ENCODE measurements at places on chromosomes 12 and 14. TPM values are rescaled to one million over a fixed set of nuclear protein-coding genes. Genes with fewer than 3 reads are reported as not detected.

Gene AKAP3
- total RNA-seq = 7.6 TPM

Gene BEST3
- 0.14 TPM for total RNA-seq

Gene KCNMB4
- total RNA-seq = 3.9 TPM

Gene SERPINA9
- total RNA-seq = not detected

Gene FAIM2
- total RNA-seq = 0.14 TPM

Gene OR10AD1
- not detected for total RNA-seq

Gene NOP9
- 33.9 TPM for total RNA-seq

Gene C14orf132
- 29.2 TPM for total RNA-seq

Gene CCDC92
- total RNA-seq = 22.9 TPM

DNA sequence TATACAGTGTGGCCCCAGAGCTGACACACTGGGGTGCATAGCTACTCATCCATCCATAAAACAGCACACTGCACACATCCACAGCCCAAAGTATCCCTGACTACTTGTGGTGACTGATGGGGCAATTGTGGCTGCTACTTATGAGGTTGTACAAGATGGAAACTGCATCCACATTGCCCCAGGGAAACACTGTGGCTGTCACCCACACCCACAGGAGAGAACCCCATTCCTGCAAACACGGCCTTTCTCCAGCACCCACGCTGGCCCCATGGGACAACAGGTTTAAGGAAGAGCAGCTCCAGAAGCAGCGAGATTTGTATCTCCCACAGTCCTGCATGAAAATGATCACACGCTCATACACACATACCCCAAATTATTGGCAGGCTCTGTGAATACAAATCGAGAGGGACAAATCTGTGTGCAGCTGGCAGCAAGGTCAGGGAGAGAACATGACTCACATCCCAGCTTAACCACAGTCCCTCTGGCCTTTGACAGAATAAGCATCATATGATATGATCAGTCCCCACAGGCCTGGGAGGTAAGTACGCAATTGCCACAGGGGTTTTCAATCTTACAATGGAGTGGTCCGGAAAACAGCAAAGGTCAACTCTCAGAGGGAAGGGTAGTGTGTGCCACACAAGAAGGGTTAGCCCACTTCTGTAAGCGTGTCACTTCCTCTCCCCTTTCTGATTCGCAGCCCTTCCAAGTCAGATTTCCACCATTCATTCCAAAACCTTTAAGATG is 61.9 kb downstream of the ESR2 start:
- no peak for DNase-seq

DNA sequence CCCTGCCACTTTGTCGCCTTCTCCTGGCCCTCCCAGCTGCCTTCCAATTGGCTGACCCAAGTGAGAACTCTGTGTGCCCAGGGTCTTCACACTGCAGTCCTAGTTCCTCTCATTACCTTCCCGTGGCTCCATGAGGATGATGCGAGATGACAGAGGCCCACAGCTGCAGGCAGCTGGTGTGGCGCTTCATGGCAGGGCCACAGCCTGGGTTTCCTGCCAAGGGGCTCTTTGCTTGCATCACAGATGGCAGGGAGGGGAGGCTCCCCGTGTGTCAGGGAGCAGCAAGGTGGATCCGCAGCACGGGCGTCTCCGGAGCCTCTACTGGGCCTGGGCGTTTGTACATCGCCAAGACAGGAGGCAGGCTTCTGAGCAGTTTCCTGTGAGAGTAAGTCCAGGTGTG is 28.9 kb downstream of the DEGS2 start:
- DNase-seq = no peak

DNA sequence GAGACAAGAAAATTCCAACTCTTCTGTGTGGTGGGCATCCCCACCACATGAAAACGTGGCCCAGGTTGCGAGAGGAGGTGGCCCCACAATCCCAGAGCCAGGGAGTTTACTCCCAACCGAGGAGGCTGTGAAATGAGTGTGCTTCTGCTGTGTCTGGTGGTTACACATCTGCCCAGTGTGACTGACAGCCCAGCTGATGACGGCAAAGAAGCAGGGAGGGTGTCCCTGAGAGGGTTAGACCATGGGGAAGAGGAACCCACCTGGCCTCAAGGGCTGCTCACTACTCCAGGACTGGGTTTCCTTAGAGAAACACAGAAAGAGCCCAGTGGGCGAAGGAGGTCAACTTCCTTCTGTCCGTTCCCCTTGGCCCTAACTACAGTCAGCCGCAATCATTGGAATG is 24.6 kb downstream of the ZFP36L1 start:
- no peak for DNase-seq

- no peak for DNase-seq
These were observed 9.2 kb downstream of the STAT2 start for GRCh38 chr12:56350662-56351061.

GRCh38 chr12:27919671-27920235 is 52.8 kb downstream of the PTHLH start:
- no peak for DNase-seq

Data from type B pancreatic cell (in vitro differentiated cells).